ENCODE measurements at places on chromosomes 11 and 22.

DNA sequence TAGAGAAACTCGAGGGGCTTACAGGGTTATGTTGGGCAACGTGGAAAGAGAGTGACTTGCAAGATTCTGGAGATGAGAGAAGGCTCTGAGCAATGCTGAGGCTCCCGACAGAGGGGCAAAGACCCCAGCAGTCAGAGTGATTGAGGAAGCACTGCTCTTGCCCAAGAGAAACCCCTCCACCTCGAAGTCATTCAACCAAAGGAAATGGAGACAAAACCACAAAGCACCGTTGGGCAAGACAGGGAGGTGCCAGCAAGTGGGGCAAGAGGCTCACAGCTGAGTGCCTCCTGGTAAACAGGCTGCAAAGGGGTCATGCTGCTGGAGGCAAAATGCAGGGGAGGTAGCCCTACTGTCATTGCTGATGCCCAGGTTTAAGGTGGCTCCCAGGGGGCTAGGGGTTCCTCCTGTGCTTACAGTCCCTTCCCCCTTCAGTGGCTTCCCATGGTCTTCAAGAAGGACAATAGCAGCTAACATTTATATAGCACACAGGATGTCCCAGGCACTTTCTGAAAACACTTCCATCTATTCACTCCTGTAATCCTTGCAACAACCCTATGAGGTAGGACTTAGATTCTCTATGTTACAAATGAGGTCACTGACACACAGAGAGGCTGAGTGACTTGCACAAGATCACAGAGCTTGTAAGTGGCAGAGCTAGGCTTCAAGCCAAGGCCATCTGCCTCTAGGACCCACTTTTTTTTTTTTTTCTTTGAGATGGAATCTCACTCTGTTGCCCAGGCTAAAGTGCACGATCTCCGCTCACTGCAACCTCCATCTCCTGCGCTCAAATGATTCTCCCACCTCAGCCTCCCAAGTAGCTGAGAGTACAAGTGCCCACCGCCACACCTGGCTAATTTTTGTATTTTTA, 18.1 kb upstream of the MYH9 start:
- no peak for DNase-seq

- no peak for DNase-seq
Observed at GRCh38 chr22:20744456-20744855, 29.5 kb upstream of the SERPIND1 start.

GRCh38 chr22:33299245-33299956, 241.2 kb upstream of the SYN3 start:
- no peak for DNase-seq

DNA sequence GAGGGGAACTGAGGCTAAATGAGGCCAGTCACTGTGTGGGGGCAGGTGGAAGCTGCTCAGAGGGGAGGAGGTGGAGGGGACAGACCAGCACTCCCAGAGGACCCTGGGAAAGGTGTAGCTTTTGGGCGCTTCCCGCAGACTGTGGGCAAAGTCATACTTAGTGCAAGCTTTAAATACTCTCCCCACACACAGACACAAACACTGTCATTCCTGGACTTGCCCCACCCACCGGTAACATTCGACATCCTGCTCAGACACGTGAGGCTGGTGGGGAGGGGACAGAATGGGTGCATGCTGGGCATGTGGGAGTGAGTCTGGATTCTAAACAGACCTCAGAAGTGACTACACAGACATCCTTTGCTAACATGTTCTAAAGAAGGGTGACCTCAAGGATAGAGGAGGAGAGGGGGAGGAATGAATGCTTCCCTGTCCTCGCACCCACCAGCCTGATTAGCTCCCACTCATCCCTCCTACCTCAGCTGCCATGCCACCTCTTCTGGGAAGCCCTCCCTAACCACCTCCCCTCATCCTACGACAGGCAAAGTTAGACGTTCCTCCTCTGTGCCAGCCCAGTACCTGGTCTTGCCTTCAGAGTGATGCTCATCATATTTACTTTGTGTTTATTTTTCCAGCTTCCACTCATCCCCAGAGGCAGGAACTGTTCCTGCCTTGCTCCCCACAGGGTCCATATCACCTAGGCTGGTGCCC, 22.2 kb downstream of the TSKU start:
- DNase-seq, result no peak

- no peak for DNase-seq
Observed at GRCh38 chr11:95066716-95067038, at the start of gene SRSF8. SRSF8 (plus strand) TSS chr11:95066919; CDS start chr11:95067227, 308 bp downstream.

DNA sequence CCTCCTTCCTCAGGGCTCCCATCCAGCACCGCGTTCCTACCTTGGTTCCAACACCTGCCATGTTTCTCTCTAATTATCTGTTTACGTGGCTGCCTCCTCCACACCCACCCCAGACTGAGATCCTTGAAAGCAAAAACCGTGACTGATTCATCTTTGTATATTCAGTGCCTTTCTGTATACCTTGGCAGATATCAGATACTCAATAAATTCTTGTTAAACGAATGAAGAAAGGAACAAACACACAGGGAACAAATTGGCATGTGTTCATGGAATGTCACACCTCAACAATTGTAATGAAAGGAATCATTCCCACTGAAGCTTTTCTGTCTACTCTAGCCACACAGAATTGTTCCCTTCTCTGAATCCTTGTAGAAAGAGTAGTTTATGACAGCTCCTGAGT, 20.4 kb upstream of the LRRC55 start:
- DNase-seq, result no peak

GRCh38 chr22:17972385-17973191, 51.8 kb downstream of the MICAL3 start:
- DNase-seq, result peak; percentile 44

GRCh38 chr11:73784080-73784634, 3.5 kb upstream of the MRPL48 start:
- DNase-seq, result no peak

GRCh38 chr22:47884200-47884599, 1121.8 kb downstream of the TBC1D22A start:
- no peak for DNase-seq

DNA sequence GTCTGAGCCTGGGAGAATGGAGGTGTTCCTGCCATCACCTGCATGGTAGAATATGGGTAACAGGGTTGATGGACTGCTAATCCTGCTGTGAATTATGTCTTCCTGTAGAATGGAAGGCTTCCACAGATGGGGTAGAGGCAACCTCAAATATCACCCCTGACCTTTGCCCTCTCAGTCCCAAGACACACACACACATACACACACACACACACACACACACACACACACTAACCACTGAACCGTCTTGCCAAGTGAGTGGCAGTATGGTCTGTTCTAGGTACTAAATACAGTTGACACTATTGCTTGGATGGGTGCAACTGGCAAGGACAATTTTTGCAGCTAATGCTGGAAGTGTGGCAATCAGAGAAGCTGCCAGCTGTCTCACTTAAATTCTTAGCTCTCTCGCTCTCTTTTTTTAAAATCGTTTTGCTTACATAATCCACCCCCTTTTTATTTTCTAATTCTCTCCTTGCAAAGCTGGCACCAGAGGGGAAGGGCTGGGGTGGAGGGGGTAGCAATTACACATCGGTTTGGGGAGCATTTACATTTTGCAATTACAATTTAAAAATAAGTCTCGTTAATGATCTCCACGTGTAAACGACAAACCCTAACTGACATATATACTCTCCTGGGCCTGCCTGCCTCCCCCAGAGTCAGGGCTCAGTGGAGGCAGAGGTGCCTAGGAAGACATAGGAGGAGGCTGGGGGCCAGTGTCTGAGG, 162.6 kb downstream of the FEZ1 start:
- DNase-seq, result no peak

DNA sequence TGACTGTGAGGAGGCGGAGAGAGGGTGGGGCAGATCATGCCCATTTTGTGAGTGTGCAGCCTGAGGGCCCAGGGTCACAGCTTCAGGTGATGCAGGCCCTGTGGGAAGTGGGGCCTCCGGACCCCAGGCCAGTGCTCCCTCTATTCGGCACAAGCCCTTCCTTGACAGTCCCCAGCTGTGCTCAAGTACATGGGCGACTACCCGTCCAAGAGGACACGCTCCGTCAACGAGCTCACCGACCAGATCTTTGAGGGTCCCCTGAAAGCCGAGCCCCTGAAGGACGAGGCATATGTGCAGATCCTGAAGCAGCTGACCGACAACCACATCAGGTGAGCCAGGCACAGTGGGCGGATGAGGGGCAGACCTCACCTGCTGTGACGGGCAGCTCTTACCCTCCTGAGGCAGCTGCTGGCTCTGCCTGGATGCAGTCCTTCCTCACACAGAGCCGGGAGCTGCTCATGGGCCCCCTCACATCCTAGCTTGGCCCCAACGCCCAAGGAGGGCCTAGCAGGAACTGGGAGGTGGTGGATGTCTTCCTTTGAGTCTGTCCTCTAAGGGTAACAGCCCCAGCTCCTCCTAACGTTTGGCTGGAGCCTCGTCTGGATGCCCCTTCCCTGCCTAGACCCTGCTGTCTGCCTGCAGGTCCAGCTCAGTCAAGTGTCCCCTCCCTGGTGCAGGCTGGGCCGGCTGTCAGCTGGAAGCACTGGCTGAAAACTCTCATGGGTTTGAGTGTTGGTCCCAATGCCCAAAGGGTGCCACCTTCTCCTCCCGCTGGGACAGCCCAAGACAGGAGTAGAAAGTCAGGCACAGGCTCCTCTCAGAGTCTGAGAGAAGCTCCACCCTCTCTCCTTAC, 76.1 kb downstream of the MYO7A start:
- DNase-seq, result no peak

DNA sequence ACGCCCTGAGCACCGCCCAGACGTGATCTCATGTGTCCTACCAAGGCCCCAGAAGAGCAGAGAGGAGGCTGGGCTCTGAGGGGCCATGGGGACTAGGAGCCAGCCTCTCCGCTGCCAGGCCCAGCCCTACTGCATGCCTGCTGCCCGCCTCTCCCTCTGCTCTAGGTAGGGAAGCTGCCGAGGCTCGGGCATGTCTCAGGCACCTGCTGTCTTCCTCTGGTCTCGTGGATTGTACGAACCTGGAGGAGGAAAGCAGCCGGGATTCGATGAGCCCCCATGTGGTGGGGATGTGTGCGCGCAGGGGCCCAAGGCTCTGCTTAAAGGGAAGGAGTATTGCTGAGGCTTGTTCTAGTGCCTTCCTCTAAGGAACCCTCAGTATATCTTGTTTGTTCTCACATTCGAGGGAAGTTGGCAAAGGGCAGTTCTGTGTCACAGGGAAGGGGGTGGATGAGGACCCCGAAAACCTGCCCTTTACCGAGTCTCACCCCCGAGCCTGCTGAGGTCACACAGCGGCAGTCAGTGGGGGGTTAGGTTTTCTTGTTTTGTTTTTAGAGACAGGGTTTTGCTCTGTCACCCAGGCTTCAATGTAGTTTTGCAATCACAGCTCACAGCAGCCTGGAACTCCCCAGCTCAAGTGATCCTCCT, 21.2 kb downstream of the DAGLA start:
- no peak for DNase-seq

- no peak for DNase-seq
Observed at GRCh38 chr11:9600644-9601036, 27.2 kb downstream of the WEE1 start.

GRCh38 chr11:43278193-43278956, 33.4 kb upstream of the API5 start:
- DNase-seq, result no peak

- no peak for DNase-seq
Observed at GRCh38 chr11:110606415-110606814, 105.8 kb downstream of the ARHGAP20 start.

GRCh38 chr11:67665541-67666302, 8.7 kb downstream of the ALDH3B2 start:
- DNase-seq, result no peak

DNA sequence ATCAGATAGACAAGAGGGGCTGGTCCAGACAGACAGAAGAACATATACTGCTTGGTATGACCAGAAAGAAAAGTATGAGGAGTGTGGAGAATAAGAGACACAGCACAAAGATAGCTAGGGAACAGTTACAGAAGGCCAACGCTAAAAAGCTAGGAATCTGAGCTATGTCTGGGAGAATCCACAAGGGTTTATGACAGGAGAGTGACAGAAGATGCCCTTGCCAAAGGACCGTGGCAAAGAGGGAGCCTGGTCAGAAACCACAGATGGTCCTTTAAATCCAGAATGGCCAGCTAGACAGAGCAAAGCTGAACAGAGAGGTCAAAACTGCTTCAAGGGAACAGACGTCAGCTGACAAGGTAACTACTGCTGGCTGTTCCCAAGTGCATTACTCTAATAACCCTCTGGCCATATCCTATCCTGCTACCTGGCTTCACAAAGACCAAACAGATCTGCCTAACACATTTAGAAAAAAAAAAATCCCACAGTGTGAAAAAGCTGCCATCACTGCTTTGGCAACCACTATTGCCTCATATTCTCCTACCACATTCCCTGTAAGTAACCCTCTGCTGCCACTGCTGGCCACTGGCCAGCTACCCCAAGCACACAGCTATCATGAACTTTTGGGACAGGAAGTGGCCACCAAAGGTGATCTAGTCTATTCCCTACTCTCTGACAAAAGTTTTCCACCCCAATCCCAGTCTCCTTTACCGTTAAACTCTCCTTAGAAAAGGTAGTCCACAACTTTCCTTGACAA, 7.3 kb downstream of the SERGEF start:
- DNase-seq, result no peak
